Activated naive CD8-positive, alpha-beta T cell treated with anti-CD3 and anti-CD28 coated beads for 36 hours (primary cell): ENCODE measurements at places on chromosomes 3 and 15. TPM values are rescaled to one million over a fixed set of nuclear protein-coding genes. Genes with fewer than 3 reads are reported as not detected.

Gene CD80
- 4.7 TPM for total RNA-seq

Gene AQP9
- not detected for total RNA-seq

DNA sequence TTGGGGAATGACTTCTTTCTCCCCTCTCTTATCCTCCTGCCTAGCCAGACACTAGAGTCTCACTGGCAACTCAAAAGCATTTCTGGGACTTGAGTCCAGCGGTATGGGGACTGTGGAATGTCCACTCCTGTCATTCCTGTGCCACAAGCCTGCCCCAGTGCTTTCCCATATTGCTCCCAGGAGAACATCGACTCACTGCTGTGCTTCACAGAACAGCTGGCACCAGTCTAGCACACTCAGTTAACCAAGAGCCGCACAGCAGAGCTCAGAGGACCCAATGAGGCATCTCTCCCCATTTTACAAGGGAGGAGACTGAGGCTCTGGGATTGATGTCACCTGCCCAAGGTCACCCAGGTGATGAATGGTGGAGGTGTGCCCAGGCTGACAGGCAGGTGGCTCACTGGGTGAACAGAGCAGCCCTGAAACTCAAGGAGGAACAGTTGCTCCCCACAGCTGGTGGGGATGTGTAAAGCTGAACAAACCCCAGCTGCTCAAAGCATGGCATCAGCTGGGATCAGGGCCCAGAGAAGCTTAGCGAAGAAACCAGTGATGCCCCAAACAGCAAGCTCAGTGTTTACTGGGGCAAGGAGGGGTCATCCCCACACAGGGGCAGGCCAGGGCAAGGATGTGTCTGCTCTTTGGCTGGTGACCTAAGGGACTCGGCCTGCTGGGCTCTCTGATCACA lies 35.4 kb upstream of the DUSP7 start:
- DNase-seq = no peak

DNA sequence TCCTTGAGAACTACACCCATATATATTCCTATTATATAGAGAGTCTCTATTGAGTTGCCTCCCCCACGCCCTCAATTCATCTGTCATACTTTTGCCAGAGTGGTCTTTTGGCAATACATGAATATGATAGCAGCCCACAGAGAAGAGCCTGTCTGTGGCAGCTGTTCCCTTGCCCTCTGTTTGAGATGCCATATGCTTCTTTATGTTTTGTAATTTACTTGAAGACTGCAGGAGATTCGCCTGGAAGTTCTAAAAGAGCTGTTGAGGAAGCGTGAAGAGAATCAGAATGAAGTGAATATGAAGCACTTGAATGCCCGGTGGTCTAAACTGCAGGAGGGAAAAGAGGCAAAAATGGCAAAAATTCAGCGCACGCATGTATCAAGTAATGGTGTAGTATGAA lies 27.2 kb downstream of the CFAP91 start:
- DNase-seq = no peak

DNA sequence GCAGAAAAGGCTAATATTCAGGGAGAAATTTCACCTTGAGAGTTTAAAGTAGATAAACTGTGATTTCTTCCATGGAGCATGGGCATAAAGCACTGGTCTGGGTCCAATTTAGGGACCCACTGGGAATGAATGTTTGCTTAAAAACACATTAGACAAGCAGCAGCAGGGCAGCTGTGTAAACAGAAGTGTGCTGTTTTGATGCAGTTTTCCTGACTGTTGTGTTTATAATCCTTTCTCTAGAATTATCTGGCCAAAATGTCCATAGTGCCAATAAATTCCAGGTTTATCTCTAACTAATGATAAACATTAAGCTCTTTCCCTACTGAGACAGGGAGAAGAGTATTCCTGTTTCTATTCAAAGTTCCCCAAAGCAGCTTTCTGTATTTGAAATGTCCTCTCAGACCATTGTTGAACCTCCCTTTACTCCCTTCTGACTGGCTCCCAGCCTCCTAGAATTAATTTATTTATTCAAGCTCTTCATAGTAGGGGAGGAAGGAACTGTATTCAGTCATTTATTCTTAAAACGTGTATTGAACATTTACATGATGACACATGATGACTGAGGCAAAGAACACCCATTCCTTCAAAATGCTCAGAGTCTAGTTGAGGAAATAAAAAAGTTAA lies 7.0 kb upstream of the TM4SF18 start:
- no peak for DNase-seq
